Type B pancreatic cell (in vitro differentiated cells): ENCODE measurements at places on chromosomes 4 and X. TPM values are rescaled to one million over a fixed set of nuclear protein-coding genes. Genes with fewer than 3 reads are reported as not detected.

DNA sequence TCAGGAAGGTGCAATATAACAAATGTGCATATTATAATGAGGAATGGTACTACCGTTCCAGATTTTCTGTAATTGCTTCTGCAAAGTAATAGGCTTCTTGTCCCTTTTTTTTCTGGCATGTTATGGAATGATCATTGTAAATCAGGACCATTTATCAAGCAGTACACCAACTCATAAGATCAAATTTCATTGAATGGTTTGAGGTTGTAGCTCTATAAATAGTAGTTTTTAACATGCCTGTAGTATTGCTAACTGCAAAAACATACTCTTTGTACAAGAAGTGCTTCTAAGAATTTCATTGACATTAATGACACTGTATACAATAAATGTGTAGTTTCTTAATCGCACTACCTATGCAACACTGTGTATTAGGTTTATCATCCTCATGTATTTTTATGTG lies 12.6 kb downstream of the IBSP start:
- H3K27ac ChIP-seq: no peak overlapping the region
- H3K4me3 ChIP-seq: no peak overlapping the region
- no peaks in the 10 kb centered on the region for H3K27me3 ChIP-seq
- no peaks in the 10 kb centered on the region for H3K36me3 ChIP-seq

- peaks cover 2% of the 10 kb centered on the region for H3K36me3 ChIP-seq
- H3K4me1 ChIP-seq: no peaks in the 10 kb centered on the region
- no peaks in the 10 kb centered on the region for H3K27me3 ChIP-seq
- H3K4me3 ChIP-seq: no peak overlapping the region
These were observed 91.5 kb downstream of the ATRX start for GRCh38 chrX:77694491-77694890.

GRCh38 chrX:20019672-20020365 lies 29.0 kb upstream of the BCLAF3 start:
- H3K4me1 ChIP-seq: no peaks in the 10 kb centered on the region
- no peak for DNase-seq
- H3K36me3 ChIP-seq: no peaks in the 10 kb centered on the region
- H3K27me3 ChIP-seq: no peaks in the 10 kb centered on the region
- H3K27ac ChIP-seq: no peak overlapping the region
- H3K4me3 ChIP-seq: no peak overlapping the region

DNA sequence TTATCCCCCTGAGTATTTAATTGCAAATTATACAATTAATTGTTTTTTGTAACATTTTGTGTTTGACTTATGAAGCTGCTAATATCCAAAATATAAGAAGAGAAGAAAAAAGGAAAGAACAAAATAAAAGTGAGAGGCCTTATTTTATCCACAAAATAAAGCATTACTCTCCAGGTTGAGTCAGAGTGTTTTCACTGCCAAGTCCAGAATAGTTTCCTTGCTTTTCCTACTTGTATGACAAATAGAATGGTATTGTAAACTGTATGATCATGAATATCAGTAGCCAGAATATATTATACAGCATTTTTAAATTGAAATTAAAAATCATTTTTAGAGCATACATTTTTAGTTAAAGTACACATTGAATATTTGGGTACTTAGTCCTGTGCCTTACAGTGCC lies 237.8 kb downstream of the NDST4 start:
- no peaks in the 10 kb centered on the region for H3K27me3 ChIP-seq
- DNase-seq: no peak

GRCh38 chr4:187663076-187663475 lies 332.5 kb upstream of the ZFP42 start:
- no peak overlapping the region for H3K4me3 ChIP-seq
- no peak for DNase-seq
- H3K36me3 ChIP-seq: no peaks in the 10 kb centered on the region
- no peaks in the 10 kb centered on the region for H3K4me1 ChIP-seq
- no peak overlapping the region for H3K27ac ChIP-seq

- no peaks in the 10 kb centered on the region for H3K4me1 ChIP-seq
- H3K4me3 ChIP-seq: no peak overlapping the region
- no peak overlapping the region for H3K27ac ChIP-seq
These were observed 8.1 kb upstream of the LINC00632 start for GRCh38 chrX:140701480-140701879.

TMSB15B gene
- total RNA-seq: 13.2 and 23.0 TPM in 2 replicates

HSFX2 gene
- not detected in 2 replicates for total RNA-seq

GRCh38 chr4:176350671-176351070 lies 30.9 kb downstream of the SPCS3 start:
- H3K4me3 ChIP-seq: no peak overlapping the region
- no peaks in the 10 kb centered on the region for H3K4me1 ChIP-seq
- peaks cover 9% of the 10 kb centered on the region for H3K36me3 ChIP-seq
- no peak overlapping the region for H3K27ac ChIP-seq
- no peak for DNase-seq

- no peak overlapping the region for H3K4me3 ChIP-seq
- DNase-seq: no peak
- H3K4me1 ChIP-seq: peaks cover 3% of the 10 kb centered on the region
- peaks cover 13% of the 10 kb centered on the region for H3K27me3 ChIP-seq
These were observed 71.8 kb downstream of the C4orf33 start for GRCh38 chr4:129167640-129168260.

PABPC1L2B gene
- 0.17 TPM in 1 of 2 replicates, not detected in the other for total RNA-seq

- no peaks in the 10 kb centered on the region for H3K27me3 ChIP-seq
- H3K27ac ChIP-seq: no peak overlapping the region
- no peaks in the 10 kb centered on the region for H3K4me1 ChIP-seq
These were observed 103.5 kb downstream of the SLC34A2 start for GRCh38 chr4:25759101-25759500.

- peaks cover 20% of the 10 kb centered on the region for H3K36me3 ChIP-seq
- H3K4me3 ChIP-seq: no peak overlapping the region
- H3K27me3 ChIP-seq: no peaks in the 10 kb centered on the region
- DNase-seq: no peak
- no peak overlapping the region for H3K27ac ChIP-seq
- peaks cover 59% of the 10 kb centered on the region for H3K4me1 ChIP-seq
These were observed 80.3 kb downstream of the GPC4 start for GRCh38 chrX:133335027-133335426.

MAGEA2B gene
- total RNA-seq: 1.1 TPM in 1 of 2 replicates, not detected in the other

GRCh38 chr4:101232074-101232776 lies 115.1 kb downstream of the PPP3CA start:
- H3K27me3 ChIP-seq: no peaks in the 10 kb centered on the region
- H3K4me1 ChIP-seq: peaks cover 21% of the 10 kb centered on the region
- no peak overlapping the region for H3K4me3 ChIP-seq
- no peaks in the 10 kb centered on the region for H3K36me3 ChIP-seq
- no peak for DNase-seq

- H3K4me1 ChIP-seq: peaks cover 17% of the 10 kb centered on the region
- H3K4me3 ChIP-seq: no peak overlapping the region
- no peak for DNase-seq
- no peak overlapping the region for H3K27ac ChIP-seq
- H3K27me3 ChIP-seq: no peaks in the 10 kb centered on the region
- H3K36me3 ChIP-seq: peaks cover 7% of the 10 kb centered on the region
These were observed 264.9 kb downstream of the RAPGEF2 start for GRCh38 chr4:159367781-159368080.

SLC10A4 gene
- 0.99 and 2.8 TPM in 2 replicates for total RNA-seq

DNA sequence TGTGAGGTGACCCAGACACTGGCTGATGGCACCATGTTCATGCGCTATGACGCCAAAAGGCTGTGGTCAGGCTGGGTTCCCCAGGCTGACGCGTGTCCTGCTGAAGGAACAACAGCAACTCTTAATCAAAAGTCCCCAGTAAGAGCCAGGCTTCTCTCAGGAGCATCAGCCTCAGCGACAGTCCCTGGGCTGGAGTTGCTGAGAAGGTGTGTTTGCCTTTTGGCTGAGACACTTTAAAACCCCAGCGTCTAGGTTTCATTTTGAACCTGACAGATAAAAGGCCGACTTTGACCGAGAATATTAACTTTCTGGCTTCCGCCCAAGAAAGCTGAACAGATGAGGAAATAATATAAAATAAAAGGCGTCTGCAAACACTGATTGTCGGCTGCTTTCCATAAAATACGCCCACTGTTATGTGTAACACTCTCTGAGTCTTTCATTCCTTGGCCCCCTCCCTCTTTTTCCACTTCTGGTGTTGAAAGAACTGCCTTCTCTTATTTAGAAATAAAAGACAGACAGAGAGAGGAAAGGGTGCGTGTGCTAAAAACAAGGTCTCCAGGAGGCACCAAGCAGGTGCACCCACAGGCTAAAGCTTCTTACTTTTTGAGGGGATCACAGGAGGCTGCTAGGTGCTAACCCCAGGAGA lies 373.6 kb downstream of the MID1IP1 start:
- H3K27ac ChIP-seq: no peak overlapping the region
- H3K36me3 ChIP-seq: no peaks in the 10 kb centered on the region
- H3K4me1 ChIP-seq: peaks cover 4% of the 10 kb centered on the region
- H3K27me3 ChIP-seq: no peaks in the 10 kb centered on the region
- no peak overlapping the region for H3K4me3 ChIP-seq

TSPAN5 gene
- total RNA-seq: 26.9 and 33.8 TPM in 2 replicates

DNA sequence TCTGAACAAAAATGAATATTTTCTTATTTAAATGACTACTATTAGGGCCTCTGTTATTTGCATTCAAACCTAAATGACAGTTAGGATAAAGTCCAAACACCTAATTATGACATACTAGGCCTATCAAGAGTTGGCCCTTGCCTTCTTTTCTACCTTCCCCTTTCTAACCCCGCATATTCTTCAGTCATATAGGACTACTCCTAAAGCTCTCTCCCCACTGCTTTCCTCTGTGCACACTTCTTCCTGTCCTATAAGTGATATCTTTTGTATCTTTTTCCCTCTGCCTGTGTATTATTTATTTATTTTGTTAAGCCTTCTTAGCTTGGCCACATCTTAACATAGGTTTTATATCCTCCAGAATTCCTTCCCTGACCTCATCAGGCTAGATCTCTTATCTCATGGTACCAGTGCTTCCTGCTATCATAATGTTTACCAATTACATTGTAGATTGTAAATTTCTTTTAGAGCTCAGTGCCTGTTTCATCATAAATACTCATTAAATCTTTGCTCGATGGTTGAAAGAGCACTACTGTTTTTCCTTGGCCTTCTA lies 22.5 kb downstream of the ERVMER34-1 start:
- no peak for DNase-seq
- no peak overlapping the region for H3K4me3 ChIP-seq
- no peaks in the 10 kb centered on the region for H3K4me1 ChIP-seq
- H3K27ac ChIP-seq: no peak overlapping the region

ARMCX2 gene
- total RNA-seq: 50.0 and 86.1 TPM in 2 replicates

DNA sequence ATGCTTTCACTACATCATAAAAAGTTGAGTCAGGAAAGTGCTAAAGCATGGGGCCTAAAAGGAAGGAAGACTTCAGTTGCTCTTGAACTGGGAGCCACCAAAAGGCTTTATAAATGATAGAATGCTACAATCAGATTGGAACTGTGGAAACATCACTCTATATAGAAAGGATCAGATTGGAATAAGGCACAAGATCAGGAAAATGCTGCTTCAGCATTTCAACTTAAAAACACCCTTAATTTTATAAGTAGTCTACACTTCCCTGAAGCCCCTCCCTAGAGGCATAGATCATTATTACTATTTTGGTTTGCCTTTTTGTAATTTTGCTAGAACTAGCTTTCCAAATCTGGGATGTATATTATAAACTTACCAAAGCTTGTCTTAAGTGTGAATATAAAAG lies 170.7 kb downstream of the FANCB start:
- no peaks in the 10 kb centered on the region for H3K4me1 ChIP-seq
- no peaks in the 10 kb centered on the region for H3K27me3 ChIP-seq
- no peaks in the 10 kb centered on the region for H3K36me3 ChIP-seq
- no peak overlapping the region for H3K27ac ChIP-seq
- no peak overlapping the region for H3K4me3 ChIP-seq
- DNase-seq: no peak

GRCh38 chr4:170868170-170868569 lies 778.4 kb upstream of the AADAT start:
- H3K4me1 ChIP-seq: no peaks in the 10 kb centered on the region

DNA sequence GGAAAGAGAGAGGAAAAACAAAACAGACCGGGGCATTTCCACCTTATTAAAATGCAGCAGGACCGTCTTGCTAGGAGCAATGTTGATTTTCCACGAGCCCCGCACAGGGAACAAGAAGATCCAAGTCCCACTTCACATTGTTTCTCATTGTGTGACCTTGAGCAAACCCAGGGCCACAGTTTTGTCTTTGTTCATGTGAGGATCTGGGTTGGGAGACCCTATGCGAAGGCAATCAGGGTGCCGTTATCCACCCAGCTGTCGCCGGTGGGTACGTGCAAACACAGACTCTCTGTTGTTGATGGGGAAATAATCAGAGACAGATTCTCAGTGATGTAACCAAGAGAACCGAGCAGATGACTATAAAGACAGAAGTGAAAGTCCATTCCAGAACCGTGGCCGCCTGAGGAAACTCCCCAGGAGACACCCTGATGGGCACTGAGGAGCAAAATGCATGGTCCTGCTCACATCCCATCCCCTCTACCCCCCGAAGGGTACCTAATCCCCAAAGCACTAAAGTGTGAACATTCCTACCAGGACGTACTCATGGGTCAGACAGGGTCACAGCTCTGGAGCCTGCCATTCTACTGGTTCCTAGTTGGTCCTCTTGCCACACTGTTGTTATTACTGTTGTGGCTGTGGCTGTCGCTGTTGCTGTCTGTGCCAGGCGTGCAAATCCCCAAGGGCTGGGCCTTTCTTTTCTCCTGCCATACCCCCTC lies 102.7 kb upstream of the RBPJ start:
- H3K27me3 ChIP-seq: peaks cover 12% of the 10 kb centered on the region
- H3K4me3 ChIP-seq: no peak overlapping the region
- no peaks in the 10 kb centered on the region for H3K36me3 ChIP-seq
- no peak for DNase-seq
- no peak overlapping the region for H3K27ac ChIP-seq
- H3K4me1 ChIP-seq: peaks cover 22% of the 10 kb centered on the region

- H3K36me3 ChIP-seq: no peaks in the 10 kb centered on the region
- H3K27me3 ChIP-seq: peaks cover 29% of the 10 kb centered on the region
- H3K27ac ChIP-seq: no peak overlapping the region
- DNase-seq: no peak
- H3K4me1 ChIP-seq: peaks cover 4% of the 10 kb centered on the region
These were observed 104.9 kb downstream of the FAM53A start for GRCh38 chr4:1579001-1579900.

DNA sequence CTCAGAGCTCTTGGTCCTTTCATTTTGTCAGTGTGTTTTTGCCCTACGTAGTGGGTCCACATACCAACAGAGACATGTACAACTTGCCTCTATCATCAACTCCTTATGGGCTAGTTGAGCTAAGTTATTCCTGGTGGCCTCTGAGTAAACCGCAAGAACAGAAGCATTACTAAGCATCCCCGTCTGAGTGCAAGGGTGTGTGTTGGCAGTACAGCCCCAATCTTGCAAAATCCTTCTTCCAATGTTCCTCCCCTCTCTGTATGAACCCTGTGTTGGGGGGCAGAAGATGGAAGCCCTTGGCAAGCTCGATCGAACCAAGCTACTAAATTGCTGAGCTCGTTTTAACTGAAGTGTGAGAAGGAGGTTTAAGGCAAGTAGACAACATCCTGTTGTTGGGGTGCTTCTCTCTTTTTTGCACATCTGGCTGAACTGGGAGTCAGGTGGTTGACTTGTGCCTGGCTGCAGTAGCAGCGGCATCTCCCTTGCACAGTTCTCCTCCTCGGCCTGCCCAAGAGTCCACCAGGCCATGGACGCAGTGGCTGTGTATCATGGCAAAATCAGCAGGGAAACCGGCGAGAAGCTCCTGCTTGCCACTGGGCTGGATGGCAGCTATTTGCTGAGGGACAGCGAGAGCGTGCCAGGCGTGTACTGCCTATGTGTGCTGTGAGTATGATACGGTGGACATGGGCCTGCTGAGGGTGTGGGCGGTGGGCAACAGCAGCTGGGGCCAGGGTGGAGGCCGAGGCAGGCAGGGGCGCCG lies at the start of gene SH2D1A:
TSS of gene SH2D1A (plus strand) at position 447 of the 760 bp plus-strand sequence. CDS start at position 527, 80 bp downstream.
- DNase-seq: no peak
- no peaks in the 10 kb centered on the region for H3K27me3 ChIP-seq
- H3K4me3 ChIP-seq: no peak within 1 kb of the TSS
- H3K27ac ChIP-seq: no peak within 1 kb of the TSS
- no peaks in the 10 kb centered on the region for H3K4me1 ChIP-seq
- no peaks in the 10 kb centered on the region for H3K36me3 ChIP-seq

DSPP gene
- not detected in 2 replicates for total RNA-seq

CCNB3 gene
- 0.39 and 0.83 TPM in 2 replicates for total RNA-seq
